ENCODE measurements at places on chromosomes 1 and 21.

- H3K4me3 ChIP-seq = no peak overlapping the region
- H3K27me3 ChIP-seq = peaks cover 13% of the 10 kb centered on the region
- no peaks in the 10 kb centered on the region for H3K4me1 ChIP-seq
- H3K27ac ChIP-seq = no peak overlapping the region
- no peaks in the 10 kb centered on the region for H3K36me3 ChIP-seq
Observed at GRCh38 chr1:48109390-48110013, 112.3 kb upstream of the TRABD2B start.

GRCh38 chr1:153395136-153395685 lies 4.3 kb upstream of the S100A8 start:
- H3K4me3 ChIP-seq = no peak overlapping the region
- peaks cover 1% of the 10 kb centered on the region for H3K4me1 ChIP-seq
- H3K36me3 ChIP-seq = no peaks in the 10 kb centered on the region
- H3K27me3 ChIP-seq = peaks cover 61% of the 10 kb centered on the region
- DNase-seq = no peak

GRCh38 chr1:163538667-163539066 lies 216.9 kb downstream of the NUF2 start:
- H3K27me3 ChIP-seq = no peaks in the 10 kb centered on the region
- H3K4me3 ChIP-seq = no peak overlapping the region
- no peak overlapping the region for H3K27ac ChIP-seq
- no peaks in the 10 kb centered on the region for H3K36me3 ChIP-seq
- no peak for DNase-seq

GRCh38 chr1:207128336-207128921 lies 24.4 kb downstream of the C4BPA start:
- H3K27me3 ChIP-seq = no peaks in the 10 kb centered on the region
- DNase-seq = no peak
- peaks cover 13% of the 10 kb centered on the region for H3K36me3 ChIP-seq

- H3K27me3 ChIP-seq = no peaks in the 10 kb centered on the region
- no peak overlapping the region for H3K27ac ChIP-seq
- no peak overlapping the region for H3K4me3 ChIP-seq
- no peaks in the 10 kb centered on the region for H3K4me1 ChIP-seq
- no peak for DNase-seq
Observed at GRCh38 chr1:59328353-59328752, 31.5 kb downstream of the FGGY start.
